ENCODE measurements at places on chromosomes 12 and 14.

DNA sequence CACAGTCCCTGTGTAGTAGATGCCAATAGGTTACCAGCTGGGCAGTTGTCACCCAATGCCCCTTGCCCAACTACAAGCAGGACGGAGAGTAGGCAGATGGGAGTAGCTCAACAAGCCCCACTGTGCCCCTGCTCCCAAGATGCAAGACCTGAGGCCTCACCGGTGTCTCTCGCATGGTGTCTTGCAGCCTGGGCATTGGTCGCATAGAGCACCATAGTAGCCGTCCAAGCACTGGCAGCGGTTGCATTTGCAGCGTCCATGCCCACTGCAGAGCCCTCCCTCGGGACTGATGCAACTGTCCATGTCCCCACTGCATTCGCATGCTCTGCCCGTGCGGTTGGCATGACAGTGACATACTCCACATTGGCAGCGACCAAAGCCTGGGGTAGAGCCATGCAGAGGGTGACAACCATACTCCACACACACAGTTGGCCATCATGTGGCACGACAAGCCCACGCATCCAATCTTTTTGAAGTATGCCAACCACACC is 11.9 kb upstream of the CSAD start:
- DNase-seq = no peak

GRCh38 chr14:30708157-30708556 is 86.0 kb downstream of the SCFD1 start:
- DNase-seq = no peak

- DNase-seq = no peak
These were observed 11.0 kb downstream of the GPR135 start for GRCh38 chr14:59454139-59454538.

- DNase-seq = peak; percentile 98
These were observed at the start of gene ARG2 for GRCh38 chr14:67619446-67620216. ARG2 (plus strand) TSS chr14:67619920; CDS start chr14:67619978, 58 bp downstream.

DNA sequence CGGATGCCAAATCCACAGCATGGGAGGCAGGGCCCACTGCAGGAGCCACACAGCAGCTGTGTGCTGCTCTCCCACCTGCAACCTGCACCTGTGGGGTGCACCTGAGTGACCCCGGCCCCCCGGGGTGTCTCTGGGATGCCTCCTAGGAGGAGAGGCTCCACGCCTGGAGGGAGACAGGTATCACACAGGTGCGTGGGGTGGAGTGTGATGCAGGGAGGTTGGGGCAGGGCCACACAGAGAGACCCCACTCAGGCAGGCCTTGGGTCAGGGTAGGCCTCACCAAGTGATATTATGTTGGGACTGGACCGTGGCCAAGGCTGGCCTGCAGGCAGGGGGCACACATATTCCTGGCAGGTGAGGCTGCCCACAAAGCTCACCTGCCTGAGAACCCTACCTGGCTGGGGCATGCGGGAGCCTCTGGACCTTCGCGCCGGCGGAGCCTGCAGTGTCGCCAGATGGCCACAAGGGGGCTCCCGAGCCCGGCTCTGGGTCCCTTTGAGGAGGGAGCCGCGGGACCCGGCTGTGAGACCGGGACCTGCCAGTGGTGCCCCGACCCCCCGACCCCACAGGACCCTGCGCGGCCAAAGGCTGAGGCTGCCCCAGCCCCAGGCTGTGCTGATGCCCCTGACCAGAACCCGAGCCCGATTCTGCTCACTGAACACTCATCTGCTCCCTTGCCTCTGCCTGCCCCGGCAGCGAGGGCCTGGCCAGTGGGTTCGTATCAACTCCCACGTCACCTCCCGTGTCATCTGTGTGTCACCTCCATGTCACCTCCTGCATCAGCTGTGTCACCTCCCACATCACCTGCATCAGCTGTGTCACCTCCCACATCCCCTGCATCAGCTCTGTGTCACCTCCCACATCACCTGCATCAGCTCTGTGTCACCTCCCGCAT is 11.4 kb downstream of the TMEM121 start:
- peak; percentile 72 for DNase-seq

DNA sequence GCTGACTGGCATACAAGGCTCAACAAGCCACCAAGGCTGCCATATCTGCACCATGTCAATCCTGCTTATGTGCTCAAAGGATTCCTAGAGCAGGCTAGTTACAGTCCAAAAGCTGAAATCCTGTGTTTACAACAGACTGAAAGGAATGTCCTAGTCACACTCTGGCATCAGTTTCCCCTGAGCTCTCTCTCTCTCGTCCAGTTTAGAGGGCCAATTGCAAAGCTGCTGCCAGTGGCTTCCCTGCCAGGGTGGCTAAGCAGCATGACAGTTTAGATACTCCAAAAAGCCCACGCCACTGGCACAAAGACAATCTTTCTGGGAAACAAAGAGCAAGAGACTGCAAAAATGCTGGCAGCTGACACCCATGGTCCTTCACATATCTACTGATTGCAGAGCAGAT is 392.1 kb downstream of the RPS29 start:
- no peak for DNase-seq

GRCh38 chr12:79048962-79049361 is 184.4 kb downstream of the SYT1 start:
- no peak for DNase-seq

- no peak for DNase-seq
These were observed 125.3 kb upstream of the HIF1A start for GRCh38 chr14:61569812-61570548.

- DNase-seq = no peak
These were observed 59.0 kb downstream of the PLEKHG3 start for GRCh38 chr14:64763085-64763782.

- no peak for DNase-seq
These were observed 13.1 kb downstream of the DPF3 start for GRCh38 chr14:72880820-72881219.

DNA sequence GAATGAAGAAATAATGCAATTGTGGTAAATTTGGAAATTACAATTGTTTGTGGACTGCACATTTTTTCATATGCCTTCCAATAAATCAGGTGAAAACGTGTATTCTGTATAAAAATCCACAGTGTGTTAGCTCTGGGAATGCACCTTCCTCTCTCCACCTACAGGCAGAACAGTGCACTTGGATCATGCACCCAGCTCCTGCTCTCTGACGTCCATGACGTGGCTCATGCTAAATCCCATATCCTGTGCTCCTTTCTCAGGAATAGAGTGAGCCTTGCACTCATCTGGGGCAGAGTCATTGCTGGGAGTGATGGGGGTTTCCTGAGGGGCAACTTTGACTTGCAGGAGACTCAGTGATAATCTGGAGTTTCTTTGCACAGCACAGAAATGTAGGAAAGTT is 1282.1 kb downstream of the TMEM121 start:
- DNase-seq = no peak

GRCh38 chr12:58877243-58877743 is 43.0 kb downstream of the LRIG3 start:
- DNase-seq = no peak

GRCh38 chr12:93520454-93520853 is 52.0 kb upstream of the SOCS2 start:
- DNase-seq = no peak

DNA sequence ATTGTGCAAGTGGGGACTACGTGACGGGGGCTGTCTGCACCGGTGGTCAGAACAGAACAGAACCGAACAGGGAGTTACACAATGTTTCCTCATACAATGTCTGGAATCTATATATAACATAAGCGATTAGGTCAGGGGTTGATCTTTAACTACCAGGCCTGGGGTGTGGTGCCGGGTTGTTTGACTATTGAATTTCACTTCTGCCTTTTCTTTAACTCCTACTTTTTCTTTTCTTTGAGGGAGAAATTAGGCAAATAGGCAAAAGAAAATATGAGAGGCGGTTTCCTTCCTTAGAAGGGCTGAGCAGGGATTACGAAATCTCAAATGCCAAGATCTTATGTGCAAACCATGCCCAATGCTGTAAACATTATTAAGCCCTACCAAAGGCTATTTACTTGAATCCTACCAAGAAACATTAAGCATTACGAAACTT is 140.3 kb downstream of the SLC38A6 start:
- DNase-seq = no peak

DNA sequence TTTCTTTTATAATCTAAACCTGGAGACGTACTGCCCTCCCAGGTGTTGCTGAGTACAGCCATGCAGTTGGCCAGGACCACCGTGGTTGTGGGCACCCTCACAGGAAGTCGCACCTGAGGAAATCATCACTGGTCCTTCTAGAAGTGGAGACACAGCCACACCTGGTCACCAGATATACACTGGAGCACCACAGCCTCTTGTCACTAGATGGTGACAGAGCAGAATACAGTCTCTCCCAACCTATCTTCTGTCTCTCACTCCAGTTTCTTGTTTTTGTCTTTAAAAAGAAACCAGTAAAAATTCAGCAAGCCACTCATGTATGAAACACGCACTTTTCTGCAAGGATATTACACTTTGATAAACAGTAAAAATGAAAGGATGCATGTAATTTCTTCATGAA is 43.1 kb upstream of the GPHB5 start:
- no peak for DNase-seq

DNA sequence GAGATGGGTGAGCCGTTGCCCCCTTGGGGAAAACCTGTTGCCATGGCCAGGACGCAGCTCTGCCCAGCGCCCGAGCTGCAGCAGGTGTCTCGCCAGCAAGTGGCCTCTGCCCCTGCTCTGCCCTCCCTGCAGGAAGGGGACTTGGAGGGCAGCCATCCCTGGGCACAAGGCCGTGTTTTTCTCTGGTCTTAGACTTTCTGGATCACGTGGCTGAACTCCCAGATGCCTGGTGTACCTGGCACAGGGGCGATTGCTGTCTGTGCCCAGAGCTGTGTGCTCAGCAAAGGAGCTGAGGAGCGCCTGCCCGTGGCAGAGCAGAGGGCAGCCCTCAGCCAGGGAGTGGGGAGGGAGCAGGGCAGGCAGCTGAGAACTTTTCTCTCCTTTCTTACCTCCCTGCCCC is 38.0 kb downstream of the TMEM63C start:
- no peak for DNase-seq

- DNase-seq = no peak
These were observed 135.7 kb upstream of the SLC16A7 start for GRCh38 chr12:59459966-59460660.

GRCh38 chr14:90419200-90419599 is 22.4 kb downstream of the CALM1 start:
- DNase-seq = no peak

DNA sequence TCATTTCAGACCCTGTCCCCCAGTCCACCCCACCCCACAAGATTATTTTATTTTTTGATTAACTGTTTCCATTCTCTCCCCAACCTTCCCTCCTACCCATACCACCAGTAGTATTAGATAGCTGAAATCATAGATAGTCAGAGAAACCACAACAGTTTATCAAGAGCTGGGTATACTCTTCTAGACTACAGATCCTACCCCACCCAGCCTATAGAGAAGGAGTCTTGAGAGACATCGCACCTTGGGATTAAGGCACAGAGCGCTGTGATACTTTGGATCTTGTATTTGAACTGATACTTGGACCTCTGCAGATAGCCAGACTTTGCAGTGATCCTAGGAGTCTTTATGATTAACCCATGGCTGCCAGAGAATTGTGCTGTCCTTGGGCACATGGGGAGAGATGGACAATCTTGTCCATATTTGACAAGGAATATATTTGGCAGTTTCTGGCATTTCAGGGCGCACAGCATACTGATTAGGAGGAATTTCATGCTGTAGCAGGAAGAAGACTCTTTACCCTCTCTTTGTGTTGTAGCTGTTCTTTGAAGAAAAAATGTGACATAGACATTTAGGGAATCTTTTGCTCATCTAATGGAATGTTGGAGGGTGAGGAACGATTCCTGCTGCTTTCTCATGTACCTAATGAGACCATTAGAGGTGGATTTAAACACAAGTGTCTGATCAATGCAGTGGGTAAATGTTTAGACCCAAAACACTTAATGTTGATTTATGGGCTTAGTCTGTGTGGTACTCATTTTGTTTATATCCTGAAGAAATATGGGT is 982 bp downstream of the RBMS2 start:
- DNase-seq = no peak

DNA sequence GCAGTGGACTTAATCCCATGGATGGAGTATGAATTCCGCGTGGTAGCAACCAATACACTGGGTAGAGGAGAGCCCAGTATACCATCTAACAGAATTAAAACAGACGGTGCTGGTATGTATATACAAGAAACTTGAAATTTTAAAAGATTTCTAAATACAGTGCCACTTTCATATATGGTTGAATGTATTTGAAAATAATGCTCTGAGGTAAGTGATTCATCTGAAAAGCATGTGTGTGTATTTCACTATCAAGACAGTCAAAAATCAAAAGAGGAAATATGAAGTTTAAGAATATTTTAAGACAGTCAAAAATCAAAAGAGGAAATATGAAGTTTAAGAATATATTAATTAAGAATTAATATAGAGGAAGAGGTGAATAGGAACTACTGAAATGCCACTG is 195.0 kb upstream of the PDZRN4 start:
- no peak for DNase-seq

DNA sequence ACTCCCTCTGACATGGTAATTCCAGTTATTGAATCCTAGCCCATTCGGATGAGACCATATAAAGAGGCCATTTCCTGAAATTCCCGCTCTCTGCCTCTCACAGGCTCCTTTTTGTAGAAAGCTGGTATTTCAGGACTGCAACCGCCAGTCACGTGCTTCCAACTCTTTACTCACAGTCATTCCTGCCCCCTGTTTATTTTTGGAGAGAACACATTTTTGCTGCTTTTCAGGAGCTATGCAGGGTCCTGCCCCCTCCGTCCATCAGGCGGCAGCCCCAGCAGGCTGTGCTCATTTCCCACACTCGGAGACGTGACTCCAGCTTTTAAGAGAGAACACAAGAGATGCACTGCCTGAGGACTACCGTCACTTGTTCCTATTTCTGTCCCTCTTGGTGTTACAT is 26.8 kb downstream of the IFT43 start:
- DNase-seq = no peak

- no peak for DNase-seq
These were observed 30.8 kb downstream of the PLEKHG3 start for GRCh38 chr14:64734990-64735389.

- no peak for DNase-seq
These were observed 48.8 kb upstream of the VRK1 start for GRCh38 chr14:96748362-96748761.

GRCh38 chr12:292186-292585 is 29.6 kb upstream of the SLC6A13 start:
- no peak for DNase-seq

DNA sequence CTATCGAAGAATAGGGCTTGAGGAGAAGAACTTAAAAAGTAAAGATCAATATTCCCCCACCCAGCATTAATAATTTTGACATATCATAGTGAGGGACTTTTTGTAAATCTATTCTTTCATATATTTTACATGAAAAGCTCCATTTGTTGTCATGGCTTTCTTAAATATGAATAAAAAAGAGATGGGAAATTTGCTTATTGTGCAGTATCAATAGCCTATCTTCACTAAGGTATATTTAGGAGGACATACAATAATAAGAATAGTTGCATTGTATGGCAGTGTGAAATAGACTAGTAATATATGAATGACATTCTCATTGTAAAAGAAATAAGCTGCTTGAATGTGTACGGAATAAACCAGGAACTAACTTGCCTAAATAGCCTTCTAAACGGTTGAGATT is 5.5 kb upstream of the TCP11L2 start:
- no peak for DNase-seq

DNA sequence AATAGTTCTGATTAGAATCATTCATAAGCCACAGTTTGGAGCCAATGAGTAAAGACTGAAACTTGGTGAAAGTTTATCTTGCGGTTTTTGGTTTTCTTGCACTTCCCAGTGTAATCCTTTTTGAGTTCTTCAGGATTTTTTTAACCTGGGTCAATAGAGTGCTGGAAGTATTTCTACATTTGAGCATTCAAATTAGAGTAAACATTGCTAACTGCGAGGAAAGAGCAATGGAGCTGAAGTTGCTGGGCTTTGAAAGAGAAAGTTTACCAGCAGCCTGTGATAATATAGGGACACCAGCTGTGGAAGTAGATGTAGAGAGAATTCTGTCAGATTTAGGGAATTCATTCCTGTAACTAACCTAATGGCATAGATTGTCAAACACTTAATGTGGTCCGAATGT is 30.3 kb downstream of the ANO6 start:
- no peak for DNase-seq
